ENCODE measurements at places on chromosomes 1 and 21.
A peak's percentile ranks its signal among the peaks of the same experiment; 100 is the strongest.

DNA sequence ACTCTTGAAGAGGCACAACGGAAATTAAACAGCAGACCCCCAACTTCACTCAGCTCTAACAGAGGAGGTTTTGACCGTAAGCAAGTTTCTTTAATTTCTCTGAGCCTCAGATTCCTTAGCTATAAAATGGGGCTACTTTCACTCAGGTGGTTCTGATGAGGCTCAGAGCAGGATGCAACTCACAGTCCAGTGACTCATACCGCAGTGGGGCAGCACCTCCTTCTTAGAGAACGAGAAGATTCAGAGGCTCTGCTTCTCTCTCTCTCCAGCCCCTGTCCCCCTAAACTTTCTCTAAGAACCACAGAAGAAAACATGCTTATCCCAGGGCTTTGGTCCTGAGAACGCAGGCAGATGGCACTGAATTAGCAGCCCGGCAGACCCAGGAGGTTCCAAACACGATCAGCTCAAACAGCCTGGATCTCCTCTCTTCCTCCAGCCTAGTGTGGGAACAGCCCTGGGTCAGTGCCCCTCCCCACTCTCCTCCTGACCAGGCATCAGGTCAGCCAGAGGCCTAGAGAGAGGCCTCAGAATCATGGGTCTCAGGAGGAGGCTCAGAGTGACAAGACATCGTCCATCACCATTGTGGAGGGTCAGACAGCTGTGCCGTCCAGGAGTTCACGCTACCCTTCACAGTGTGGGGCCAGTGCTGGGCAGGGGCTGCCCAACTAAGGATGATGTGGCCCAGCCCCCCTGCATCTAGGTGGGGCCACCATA is 433.0 kb downstream of the PTPRU start:
- DNase-seq = no peak

GRCh38 chr1:84450910-84451309 is 28.2 kb upstream of the RPF1 start:
- no peak for DNase-seq

DNA sequence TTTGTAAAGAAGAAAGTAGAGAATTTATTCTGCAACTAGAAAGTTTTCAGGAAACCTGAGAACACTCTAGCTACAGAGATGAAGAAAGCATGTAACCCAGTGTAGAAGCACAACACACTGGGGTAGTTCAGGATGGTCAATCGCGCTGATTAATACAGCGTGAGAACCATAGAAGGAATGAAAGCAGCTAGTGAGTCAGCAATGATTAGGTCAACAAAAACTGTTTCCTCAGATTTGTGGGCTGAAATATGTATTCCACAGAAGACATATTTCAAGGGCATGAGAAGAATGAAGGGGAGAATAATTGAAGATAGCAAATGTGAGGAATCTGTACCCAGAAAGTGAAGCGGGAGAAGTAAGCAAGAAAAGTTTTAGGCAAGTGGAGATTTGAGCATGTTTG is 97.8 kb upstream of the ADGRL2 start:
- peak; percentile 69 for DNase-seq

DNA sequence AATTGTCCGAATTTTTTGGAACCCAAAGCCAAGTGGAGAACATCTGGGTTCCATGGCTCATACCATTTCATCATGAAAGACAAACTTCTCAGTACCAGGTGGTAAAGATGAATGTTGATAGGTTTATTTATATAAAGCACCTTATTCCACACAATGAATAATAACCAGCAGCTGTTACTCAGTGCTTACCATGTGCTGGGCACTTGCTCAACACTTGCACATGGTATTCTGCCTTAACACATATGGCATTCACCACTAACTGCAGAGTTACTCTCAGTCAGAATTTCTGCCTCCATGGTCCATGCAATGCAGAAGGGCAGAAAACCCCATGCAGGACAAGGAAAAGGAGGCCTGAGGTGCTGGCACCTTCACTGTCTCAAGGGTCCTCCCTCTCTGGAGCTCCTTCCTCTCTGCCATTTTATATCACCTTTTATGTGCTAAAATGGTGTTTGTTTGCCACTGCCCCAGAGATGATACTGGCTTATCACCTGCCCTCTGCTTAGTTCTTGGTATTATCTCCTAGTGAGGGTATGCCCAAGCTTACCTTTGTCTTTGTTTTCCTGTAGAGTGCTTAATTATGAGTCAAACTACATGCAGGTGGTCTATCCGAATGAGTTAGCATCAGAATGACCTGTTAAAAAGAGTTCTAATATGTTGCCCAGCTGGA is 76.7 kb upstream of the ZNF326 start:
- DNase-seq = no peak

- no peak for DNase-seq
Measured at GRCh38 chr1:180269645-180270529, 39.8 kb downstream of the LHX4 start.

- peak; percentile 60 for DNase-seq
Measured at GRCh38 chr1:26417111-26417759, 6.6 kb downstream of the LIN28A start.

DNA sequence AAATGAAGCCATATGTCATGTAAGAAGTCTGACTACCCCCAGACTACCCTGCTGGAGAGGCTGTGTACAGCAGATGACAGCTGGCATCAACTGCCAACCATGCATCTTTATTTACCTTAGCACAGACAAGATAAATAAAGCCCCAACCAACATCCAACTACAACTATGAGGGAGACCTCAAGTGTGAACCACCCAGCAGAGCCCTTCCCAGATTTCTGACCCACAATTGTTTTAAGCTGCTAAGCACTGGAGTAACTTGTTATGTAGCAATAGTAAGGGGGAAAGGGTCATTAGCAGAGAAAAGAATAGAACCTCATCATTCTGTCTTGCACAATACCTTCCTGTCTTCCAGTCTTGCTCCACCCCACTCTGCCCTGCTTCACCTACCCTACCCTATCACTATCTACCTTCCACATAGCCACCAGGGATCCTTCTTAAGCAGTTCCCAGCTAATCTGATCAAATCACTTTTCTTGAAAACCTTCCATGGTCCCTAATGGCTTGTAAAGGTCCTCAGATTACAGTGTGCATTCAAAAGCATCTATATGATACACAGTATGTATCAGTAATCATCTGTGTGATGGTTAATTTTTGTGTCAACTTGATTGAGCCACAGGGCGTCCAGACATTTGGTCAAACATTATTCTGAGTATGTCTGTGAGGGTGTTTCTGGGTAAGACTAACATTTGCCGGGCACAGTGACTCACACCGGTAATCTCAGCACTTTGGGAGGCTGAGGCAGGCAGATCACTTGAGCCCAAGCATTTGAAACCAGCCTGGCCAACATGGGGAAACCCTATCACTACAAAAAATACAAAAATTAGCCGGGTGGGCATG is 19.6 kb upstream of the RBM15 start:
- DNase-seq = no peak

DNA sequence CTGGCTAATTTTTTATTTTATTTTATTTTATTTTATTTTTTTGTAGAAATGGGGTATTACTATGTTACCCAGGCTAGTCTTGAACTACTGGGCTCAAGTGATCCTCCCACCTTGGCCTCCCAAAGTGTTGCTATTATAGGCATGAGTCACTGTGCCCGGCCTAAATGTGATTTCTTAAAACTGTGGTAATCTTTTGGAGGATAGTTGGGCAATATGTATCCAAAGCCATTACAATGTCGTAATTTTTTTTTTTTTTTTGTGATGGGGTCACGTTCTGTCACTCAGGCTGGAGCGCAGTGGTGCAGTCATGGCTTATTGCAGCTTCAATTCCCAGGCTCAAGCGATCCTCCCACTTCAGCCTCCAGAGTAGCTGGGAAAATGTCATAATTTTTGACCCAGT is 14.2 kb downstream of the ETV3L start:
- no peak for DNase-seq

DNA sequence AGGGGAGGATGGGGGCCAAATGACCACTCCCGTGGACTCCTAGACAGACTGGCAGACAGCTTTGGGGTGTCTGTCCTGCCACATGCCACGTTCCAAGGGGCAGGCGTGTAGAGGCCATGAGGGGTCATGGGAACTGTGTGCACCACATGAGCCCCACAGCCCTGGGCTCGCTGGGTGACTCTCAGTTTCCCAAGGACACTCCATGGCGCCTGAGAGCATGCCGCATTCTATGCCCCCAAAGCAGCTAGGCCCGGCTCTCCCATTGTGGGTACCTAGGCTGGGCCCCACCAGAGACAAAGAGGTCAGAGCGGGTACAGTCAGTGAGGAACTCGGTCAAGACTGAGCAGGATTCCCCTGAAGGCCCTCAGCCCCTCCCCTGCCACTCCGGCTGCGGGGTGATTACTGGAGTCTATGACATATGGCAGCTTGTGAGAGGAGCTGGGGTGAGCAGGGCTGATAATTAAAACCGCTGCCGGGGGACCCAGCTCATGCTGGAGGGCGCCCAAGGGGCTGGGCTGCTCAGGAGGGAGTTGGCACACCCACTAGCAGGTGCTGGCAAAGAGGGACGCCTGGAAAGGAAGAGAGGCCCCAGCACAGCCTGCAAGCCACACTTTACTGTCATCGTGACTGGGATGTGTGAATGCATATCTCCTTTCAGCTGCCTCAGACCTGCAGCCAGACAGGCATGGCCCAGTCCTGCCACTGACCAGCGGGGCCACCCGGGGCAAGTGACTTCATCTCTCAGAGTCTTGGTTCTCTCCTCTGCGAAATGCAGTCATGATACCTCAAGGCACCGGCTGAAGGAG is 8.4 kb downstream of the LRP8 start:
- no peak for DNase-seq

GRCh38 chr1:174742805-174743653 is 256.7 kb upstream of the CACYBP start:
- no peak for DNase-seq

DNA sequence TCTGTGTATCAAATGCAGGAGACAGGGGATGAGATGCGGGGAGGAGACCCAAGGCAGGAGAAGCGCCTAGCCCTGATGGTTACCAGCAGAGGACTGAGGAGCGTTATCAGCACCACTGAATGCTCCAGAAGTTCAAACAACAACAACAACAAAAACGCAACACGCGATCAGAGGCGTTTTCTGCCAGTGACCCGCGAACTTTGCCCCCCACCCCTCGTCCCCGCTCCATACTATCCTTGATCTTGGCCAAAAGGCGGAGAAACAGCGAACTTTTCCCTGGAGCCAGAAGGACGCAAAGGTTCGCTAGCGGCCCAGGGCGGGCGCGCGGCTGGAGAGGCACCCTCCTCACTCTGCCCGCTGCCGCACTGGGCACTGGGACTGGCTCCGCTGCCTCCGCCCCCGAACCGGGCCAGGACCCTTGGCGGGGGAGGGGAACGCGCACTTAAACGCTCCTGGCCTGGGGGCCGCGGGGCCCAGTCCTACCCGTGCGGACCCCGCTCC is 699 bp downstream of the ECHDC2 start:
- DNase-seq = no peak

DNA sequence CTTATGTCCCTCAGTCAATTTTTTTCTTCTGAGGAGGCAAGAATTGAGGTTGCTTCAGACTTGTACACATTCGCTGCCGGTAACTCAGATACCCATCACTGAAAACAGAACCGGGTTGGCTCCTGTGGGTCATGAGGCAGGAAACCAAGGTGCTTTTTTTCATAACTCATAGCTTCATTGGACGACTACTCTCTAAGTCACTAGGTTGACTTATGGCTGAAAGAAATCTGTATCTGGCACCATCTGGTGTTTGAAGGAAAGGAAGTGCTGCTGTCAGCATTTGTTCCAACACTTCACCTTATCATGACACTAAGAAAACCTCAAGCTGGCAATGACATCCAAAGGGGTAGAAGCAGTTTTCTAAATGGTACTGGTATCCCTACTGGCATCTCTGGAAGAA is 82.3 kb downstream of the TBX19 start:
- DNase-seq = no peak

DNA sequence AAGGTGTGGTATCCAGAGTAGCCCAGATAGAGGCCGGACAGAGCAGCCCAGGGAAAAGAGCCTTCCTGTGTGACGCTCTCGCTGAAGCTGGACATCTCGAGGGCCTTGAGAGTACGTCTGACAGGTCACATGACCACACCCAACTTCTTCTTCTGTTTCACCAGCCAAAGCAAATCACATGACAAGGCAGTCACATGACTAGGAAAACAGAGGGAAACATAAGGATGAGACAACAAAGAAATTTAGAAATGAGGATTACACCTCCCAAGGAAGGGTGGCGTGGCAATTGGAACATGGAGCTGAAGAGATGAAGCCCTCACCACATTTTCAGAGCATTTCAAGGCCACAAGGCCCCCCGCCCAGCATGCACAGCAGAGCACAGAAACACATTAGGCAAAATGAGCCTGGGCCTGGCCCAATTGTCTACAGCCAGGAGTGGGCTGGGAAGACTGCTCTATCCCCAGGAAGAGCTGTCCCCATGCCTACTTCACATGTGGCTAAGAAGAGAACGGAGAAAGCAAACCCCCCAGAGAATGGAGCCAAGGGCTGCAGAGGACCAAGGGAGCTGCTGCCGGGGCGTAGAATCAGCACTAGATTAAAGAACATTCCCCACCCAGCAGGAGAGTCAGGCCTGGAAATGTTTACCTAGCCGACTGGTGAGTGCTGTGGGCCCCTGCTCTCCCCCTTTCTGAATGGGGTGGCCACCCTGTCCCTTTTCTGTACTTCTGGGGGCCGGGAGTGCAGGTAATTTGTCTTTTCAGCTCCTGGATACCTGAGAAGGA is 305.1 kb downstream of the NPHP4 start:
- no peak for DNase-seq

DNA sequence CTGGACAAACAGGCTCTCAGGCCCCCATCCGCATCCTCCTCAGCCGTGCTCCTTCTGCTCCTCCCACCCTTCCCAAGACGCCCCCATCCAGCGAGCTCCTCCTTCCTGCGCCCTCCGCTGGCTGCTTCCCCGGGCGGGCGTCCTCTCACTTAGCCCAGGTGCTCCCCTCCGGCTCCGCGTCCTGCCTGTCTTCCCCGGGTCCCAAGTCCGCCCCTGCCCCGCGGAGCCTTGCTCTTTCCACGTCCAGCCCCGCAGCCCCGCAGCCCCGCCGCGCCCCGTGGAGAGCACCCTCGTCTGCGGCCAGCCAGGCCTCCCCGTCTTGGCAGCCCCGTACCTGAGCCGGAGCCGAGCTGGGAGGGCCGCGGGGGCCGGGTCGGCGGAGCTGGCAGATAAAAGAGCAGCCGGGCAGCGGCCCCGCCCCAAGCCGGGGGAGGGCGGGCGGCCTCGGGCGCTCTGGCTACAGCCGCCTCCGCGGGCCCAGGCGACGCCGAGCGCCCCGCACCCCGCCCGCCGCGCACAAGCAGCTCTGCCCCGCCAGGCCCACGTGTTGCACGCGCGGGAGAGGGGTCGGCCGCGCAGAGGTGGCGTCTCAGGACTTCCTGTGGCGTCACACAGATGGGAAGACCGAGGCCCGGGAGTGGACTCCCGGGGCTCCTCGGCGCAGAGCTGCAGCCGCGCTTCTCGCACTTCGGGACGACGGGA is at the start of gene PAQR7:
PAQR7 (minus strand) TSS at position 555 of the 702 bp plus-strand sequence. CDS start 11,869 bp downstream, outside the sequence.
- peak; percentile 26 for DNase-seq
